ENCODE measurements at places on chromosomes 11 and 22.

DNA sequence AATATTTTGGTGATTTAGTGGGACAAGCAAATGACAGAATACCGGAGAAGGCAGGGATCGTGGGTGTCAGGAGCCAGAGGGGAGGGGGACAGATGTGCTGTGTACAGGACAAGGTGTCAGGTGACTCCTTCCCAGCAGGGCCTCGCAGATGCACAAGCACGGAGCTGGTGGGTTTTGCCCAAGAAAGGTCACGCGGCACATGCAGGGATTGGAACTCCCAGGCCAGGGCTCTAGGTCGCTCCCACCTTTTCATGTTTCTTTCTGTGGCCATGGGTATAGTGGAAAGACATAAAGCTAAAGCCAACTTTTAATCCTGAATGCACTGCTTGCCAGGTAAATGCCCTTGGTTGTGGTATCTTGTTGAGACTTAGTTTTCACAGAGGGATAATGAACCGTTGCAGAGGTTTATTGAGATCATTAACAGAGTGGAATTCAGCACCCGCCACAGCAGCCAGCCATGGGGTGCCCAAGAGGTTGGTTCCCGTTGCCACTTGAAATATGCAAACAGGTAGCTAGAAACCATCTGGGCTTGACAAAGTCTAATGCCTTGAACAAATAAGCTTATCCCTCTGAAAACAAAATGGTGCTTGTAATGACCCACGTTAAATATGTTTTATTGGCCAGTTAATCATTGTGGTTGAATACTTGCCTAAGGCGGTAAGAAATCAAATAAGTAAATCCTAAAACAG is 10.1 kb downstream of the C22orf23 start:
- no peak for DNase-seq

DNA sequence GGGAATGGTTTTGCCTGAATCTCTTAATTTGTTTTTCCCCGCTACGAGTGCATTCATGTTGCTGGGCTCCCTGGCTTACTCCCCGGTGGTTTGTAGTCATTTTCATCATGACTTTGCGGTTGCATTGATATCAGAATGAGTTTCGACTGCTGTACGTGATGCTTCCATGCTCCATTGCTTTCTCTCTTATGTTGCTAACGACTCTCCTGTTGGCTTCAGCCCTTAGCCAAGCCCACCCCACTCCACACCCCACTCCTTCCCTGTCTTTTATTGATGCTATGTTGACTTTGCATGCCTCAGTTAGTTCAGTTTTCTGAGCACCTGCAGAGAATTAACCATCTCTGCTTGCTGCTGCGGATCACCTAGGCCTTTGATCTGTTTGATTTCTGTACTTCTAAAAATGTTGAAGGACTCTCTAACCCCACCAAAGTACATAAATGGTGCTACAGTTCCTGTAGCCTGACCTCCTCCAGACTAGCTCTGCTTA is 65.3 kb downstream of the ARFGAP2 start:
- no peak for DNase-seq

DNA sequence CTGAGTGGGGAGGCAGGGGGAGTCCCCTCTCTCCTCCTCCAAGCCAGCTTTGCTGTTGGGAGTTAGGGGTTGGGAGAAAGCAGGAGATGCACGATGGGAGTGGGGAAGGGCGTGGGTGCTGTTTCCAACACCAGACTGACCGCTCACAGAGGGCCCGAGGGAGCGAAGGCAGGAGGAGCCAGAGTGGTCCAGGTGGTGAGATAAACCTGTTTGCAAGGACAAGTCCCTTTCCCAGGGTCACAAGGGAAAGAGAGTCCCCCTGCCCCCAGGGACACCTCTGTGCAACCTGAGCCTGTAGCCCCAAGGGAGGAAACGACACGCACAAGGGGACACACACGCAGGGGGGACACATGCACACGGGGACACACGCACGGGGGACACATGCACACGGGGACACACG is 42.2 kb downstream of the WNT11 start:
- DNase-seq, result no peak

- DNase-seq, result no peak
These were observed 21.6 kb upstream of the MPPED1 start for GRCh38 chr22:43390166-43390565.

GRCh38 chr22:31932863-31933262 is 11.5 kb upstream of the YWHAH start:
- DNase-seq, result no peak

- DNase-seq, result peak; percentile 60
These were observed 54.1 kb downstream of the WNT11 start for GRCh38 chr11:76152086-76152681.

DNA sequence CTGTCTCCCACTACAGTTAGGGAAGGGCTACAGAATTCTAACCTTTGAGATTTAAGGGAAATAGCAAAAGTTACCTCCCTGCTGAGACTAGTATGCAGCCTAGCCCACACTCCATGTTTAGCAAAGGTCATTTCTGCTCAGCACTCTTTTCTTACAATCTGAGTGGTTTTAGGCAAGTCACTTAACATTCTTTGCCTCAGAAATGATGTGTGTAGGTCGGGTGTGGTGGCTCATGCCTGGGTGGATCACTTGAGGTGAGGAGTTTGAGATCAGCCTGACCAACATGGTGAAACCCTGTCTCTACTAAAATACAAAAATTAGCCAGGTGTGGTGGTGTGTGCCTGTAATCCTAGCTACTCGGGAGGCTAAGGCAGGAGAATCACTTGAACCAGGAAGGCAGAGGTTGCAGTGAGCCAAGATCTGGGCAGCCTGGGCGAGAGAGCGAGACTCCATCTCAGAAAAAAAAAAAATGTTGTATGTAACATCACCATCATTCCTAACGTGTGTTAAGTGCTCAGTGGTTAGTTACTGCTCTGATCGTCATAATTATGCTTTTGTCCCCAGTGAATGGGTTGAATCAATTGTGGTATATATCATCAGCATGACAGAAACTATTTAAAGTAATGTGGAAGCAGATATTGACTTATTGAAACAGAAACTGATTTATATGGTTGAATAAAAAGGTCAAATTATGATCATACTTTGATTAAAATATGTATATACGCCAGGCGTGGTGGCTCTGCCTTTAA is 55.0 kb downstream of the COPB1 start:
- DNase-seq, result no peak

GRCh38 chr11:128190312-128190711 is 397.0 kb downstream of the ETS1 start:
- DNase-seq, result no peak

DNA sequence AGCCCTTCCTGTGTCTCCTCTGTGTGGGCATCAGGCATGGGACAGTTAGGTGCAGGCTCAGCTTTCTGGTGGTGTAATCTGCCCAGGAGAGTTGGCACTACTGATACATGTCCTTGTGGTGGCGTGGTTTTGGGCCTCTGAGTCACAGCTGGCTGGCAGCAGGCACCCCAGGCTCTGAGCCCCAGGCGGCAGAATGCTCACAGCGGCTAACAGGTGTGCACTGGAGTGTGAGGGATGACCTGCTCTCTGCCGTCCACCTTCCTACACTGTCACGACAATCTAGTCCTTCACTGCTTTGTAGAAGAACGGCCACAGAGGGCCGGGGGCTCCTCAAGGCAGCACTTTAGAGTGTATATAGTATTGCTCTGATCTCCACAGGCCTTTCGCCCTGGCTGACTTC is 100.3 kb upstream of the PITPNB start:
- DNase-seq, result no peak

DNA sequence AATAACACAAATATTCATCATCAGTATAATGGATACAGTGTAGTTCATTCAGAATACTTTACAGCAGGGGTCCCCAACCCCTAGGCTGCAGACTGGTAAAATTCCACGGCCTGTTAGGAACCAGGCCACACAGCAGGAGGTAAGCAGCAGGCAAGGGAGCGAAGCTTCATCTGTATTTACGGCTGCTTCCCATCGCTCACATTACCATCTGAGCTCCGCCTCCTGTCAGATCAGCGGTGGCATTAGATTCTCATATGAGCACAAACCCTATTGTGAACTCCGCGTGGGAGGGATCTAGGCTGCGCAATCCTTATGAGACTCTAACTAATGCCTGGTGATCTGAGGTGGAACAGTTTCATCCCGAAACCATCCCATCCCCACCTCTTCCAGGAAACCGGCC is 125.1 kb downstream of the SERGEF start:
- DNase-seq, result no peak

- DNase-seq, result no peak
These were observed 21.3 kb downstream of the RASD2 start for GRCh38 chr22:35561796-35562526.

GRCh38 chr22:30208631-30209603 is 37.6 kb downstream of the LIF start:
- no peak for DNase-seq

DNA sequence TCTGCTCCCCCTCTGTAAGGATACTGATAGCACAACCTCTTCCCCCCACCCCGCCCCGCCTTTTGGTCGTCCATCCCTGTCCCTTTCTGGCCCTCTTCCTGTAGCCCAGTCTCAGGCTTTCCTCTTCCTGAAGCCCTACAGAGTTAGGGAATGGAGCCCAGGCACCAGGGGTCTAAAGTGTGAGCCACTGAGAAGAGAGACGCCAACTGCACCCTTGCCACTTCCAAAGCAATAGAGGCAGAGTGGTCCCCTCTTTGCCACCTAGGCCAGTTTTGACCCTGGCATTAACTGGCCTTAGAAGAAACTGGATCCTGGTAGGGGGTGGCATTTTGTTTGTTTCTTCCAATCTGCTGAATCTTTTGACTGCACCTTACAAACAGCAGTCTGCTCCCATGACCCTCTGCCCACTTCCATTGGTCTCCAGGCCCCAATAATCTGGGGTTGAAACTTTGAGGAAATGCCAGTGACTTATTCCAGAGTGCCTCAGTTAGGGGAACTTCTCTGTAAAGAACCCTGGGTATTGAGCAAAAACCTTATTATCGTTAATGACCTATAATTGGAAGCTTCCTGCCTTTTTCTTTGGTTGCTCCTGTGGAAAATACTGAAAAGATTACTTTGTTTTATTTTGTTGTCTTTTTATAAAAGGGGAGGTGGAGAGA is 9.7 kb upstream of the GRK2 start:
- DNase-seq, result no peak

- DNase-seq, result peak; percentile 63
These were observed 568 bp upstream of the KMT5B start for GRCh38 chr11:68213555-68214172.

DNA sequence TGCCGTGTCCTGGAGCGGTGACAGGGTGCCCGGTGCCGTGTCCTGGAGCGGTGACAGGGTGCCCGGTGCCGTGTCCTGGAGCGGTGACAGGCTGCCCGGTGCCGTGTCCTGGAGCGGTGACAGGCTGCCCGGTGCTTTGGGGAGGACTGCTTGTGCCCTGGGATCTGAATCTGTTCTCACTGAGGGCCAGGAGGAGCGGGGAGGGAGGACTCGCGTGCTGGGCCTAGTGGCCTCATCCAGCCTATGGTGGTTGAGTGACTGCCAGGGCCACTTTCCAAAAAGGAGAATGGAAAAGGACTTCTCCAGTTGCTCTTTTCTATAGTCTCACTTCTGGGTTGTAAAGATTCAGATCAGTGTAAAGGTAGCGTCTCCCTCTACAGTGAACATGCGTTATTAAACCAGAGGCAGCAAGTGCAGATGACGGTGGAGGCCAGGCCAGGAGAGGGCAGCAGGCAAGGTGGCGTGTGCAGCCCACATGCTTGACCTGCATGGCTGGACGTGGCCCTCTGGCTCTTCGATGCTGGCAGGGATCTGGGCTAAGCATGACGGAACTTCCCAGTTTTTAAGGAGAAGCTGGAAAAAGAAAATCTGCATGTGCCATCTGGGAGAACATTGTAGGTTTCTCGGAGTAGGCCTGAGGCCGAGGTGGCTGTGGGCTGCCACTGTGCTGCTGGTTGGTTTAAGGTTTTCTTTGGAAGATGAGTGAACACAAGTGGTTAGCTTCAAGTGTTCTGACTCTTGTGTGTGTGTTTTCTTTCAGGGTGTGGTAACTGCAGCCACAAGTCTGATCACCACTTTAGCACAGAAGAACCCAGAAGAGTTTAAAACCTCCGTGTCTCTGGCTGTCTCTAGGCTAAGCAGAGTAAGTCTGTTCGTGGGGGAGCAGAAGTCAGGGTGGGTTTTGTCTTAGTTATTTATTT is 55.0 kb downstream of the AP2A2 start:
- DNase-seq, result no peak
